ENCODE measurements at places on chromosomes 2 and 18.

GRCh38 chr2:83944191-83944590 lies 514.9 kb downstream of the SUCLG1 start:
- DNase-seq = no peak

DNA sequence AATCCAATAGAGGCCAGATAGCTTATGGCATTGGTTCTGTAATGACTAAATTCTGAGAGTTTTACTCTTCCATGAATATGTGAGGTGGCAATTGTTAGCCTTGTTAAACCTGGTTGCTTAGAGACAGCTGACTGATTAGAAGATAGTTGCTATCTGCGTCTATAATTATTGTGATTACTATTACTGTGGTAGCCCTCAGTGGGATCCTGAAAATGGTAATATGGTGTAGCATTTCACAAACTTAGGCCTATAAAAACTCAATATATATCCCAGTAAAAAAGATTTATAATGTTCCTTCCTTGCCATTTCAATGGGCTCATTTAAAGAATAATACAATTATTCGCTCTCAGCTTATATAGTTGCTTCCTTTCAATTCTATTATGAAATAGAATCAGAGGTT lies 405.8 kb upstream of the CDH2 start:
- no peak for DNase-seq

DNA sequence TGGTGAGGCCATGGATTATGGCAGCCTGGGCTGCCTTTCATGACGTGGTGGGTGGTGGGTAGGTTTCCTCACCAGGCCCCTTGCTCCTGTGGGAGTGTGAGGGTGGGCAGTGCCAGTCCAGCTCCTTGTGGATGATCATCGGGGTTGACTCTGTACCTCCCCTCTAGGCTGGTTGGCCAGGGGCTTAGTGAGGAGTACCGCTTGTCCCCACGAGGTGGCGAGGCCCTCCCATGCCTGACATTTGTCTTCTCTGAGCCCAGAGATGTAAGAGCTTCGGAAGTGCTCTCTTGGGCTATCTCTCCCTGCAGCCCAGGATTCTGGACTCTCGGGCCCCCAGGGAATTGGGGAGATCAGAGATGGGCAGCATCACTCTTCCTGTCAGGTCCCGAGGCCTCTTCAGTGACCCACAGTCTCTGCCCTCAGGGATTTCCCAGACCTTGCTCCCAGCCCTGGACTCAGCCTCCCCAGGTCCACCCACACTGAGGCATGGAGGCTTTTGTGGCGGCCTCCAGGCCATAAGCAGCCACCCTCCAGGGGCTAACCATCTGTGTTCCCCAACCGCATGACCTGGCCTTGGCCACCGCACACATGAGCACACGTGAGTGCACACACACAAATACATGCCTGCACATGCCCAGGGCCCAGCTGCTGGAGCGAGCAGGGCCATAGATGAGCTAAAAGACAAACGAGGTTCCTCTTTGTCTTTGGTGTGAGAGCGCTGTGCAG lies 6.5 kb downstream of the SPR start:
- DNase-seq = peak; percentile 56

DNA sequence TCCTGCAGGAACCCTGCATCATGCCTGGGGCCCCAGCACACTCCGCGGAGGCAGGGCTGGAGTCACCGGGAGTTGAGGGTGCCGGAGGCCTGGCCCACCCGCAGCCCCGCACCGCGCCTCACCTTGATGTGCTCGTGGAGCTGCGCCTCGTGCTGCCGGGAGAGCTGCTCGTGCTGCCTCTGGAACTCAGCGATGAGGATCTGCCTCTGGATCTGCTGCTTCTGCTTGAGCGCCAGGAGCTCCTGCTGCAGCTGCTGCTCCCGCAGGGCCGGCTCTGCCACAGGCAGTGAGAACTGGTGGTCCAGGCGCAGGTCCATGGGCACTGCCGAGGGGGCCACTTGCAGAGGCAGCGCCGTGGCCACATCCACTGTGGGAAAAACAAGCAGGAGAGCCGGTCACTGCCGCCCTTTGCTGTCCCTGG lies 211.1 kb downstream of the HDAC4 start:
- no peak for DNase-seq

- no peak for DNase-seq
Measured at GRCh38 chr2:181760521-181760920, 80.2 kb upstream of the NEUROD1 start.

- DNase-seq = no peak
Measured at GRCh38 chr2:150802635-150803034, 315.2 kb upstream of the RND3 start.

- DNase-seq = no peak
Measured at GRCh38 chr2:128506534-128506933, 187.9 kb upstream of the HS6ST1 start.

- peak; percentile 33 for DNase-seq
Measured at GRCh38 chr2:204967199-204967960, 422.1 kb downstream of the PARD3B start.

- DNase-seq = no peak
Measured at GRCh38 chr2:9815076-9815475, 28.2 kb upstream of the TAF1B start.

DNA sequence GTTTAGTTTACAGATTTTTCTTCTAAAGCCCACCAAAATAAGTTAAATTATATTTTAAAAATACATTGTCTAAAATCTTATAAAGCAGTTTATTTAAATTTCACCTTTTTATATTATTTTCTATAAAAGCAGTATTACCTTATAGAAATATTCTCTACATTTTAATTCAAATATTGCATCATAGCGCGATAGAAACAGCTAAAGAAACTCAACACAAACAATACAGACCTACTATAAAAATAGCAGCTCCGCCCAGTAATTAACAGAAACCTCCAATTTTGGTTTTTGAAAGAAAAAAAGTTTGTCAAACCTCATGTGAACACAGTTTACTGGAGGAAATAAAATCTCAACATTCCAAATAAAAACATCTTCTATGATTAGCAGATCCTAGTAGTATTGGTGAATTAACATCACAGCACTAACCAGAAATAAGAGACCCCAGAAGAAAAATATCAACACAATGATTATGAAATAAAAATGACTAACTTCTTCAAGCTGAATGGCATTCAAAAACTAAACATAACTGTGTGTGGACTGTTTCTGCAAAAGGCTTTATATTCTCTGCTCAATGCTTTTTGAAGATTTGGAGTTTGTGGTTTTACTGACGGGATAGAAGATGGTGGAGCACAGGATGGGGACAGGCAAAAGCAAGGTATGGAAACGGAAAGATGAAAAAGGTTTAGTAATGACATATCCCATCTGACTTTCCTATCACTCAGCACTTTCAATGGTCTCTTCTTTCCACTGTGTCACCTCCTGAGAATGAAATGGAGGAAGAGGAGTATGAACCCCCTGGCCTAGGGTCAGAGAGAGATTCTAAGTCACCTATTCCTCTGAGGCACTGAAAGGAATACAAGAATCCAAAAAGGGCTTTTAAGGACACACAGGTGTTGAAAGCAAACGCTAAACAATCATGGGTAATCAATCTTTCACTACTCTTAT lies 17.5 kb downstream of the MAP4K3 start:
- no peak for DNase-seq

- DNase-seq = no peak
Measured at GRCh38 chr2:40457837-40458236, 5.9 kb upstream of the SLC8A1 start.

GRCh38 chr2:77519888-77520506 lies 2.2 kb downstream of the LRRTM4 start:
- DNase-seq = no peak

- no peak for DNase-seq
Measured at GRCh38 chr18:79241755-79242154, 154.0 kb upstream of the NFATC1 start.

DNA sequence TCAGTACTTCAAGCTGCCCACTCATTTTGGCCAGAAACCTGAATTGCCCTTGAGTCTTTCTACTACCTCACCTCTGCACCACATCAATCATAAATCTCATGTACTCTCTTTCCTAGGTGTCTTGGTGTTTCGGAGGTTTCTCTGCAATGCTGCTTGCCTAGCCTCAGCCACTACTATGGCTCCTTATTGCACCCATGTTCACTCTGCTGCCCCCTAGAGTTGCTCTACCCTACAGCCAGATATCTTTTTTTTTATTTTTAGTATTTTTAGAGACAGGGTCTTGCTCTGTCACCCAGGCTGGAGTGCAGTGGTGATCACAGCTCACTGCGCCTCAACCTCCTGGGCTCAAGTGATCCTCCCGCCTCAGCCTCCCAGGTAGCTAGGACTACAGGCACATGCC lies 413.0 kb downstream of the PTPRM start:
- DNase-seq = no peak

DNA sequence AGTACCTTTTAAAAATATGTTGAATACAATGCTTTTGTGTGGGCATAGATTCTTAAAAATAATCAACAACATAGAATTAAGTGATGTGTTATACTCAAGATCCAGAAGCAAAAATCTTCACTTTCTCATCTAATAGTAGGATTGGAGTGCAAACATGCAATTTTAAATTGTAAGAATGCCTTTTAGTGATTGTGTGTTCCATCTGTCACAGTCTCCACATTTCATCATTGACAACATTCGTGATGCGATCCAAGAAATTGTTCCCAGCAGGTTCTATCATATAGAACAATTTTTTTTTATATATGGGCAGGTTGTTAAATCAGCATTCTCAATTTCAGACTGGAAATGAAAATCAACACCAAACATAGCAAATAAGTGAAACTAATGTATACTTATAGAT lies 1671.8 kb upstream of the SLC39A10 start:
- DNase-seq = no peak

DNA sequence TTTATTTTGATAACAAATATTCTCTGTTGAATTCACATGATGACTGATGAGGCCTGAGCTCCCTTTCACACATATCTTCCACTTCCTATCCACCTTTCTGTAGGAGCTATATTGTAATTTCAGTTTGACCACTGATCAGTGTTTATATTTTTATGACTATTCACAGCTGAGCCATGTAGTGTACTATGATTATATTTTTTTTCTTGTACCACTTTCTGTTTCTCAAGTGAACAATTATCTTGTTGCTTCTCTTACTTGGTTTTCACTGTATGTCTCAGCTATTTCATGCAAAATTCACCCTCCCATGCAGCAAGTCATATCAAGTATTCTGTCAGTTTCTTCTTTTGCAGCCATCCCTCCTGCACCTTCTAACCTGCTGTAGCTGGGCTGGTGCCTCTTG lies 78.4 kb downstream of the TMEM247 start:
- DNase-seq = no peak

DNA sequence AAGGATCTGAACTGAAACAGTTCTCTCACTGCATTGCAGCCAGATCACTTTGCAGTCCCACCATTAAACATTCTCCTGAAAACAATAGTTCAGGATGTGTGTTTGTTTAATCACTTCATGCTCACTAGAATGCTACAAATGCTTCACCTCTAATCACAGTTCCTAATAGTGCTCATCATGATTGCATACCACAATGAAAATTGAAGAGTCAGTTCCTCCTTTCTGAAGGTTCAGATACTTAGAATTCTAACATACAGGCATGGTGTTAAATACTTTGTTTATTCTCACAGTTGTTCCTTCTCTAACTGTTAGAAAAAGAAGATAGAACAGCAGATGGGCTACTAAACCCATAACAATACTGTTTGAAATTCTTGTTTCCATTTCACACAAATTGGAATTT lies 622.3 kb upstream of the ACVR2A start:
- DNase-seq = no peak

DNA sequence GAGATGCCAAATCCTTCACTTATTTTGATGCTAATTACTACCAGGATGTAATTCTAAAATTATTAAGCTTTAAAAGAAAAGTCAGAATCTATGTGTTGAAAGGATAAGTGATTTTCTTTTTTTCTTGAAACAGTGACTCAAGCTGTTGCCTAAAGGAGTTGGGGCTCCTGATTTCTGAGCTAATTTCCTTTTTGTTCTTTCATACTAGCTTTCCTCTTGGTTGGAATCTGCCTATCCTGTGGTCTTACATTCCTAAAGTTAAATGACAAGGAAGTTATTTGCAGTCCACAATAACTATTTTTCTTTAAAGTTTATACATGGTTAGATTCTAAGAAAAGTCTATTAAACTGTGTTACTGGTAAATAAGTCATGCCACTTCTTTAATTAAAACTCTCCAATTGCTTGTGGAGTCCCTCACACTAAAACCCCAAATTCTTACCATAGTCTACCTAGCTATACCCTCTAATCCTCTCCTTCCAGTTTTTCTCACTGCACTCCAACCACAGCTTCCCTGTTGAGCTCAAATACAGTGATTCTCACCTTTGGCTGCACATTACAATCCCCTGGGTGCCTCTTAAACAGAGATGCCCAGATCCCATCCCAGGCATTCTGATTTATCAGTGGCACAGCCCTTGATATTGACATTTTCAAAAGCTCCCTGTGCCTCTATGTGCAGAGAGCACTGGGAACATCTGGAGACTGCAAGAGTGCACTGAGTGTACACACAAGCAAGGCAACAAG lies 63.3 kb upstream of the EFEMP1 start:
- DNase-seq = no peak

GRCh38 chr18:8529609-8530008 lies 79.6 kb upstream of the RAB12 start:
- DNase-seq = no peak

GRCh38 chr18:54806526-54806925 lies 21.8 kb upstream of the RAB27B start:
- DNase-seq = no peak

GRCh38 chr2:223835701-223836532 lies 1.5 kb downstream of the AP1S3 start:
- peak; percentile 54 for DNase-seq

- DNase-seq = no peak
Measured at GRCh38 chr2:240832921-240833494, 13.0 kb upstream of the KIF1A start.

GRCh38 chr2:119608553-119608952 lies 64.3 kb downstream of the CFAP221 start:
- no peak for DNase-seq

- no peak for DNase-seq
Measured at GRCh38 chr18:29154758-29155725, 978.1 kb upstream of the CDH2 start.

DNA sequence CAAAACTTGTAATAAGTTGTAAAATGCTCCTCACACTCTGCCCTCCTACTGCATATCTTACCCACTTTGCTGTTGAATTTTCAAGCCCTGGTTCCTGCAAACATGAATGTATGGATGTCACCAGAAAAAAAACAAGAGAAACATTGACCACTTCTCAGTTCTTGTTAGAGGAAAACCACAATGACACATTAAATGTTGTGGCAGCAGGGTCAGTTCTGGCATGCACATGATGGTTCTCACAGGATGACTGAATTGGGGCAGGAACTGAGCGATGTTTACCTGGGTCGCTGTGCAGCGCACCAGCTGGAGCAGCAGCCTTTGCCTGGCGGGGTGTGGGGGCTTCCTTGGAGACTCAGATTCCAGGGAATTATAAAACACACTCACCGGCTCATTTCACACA lies 14.0 kb upstream of the PRKCE start:
- DNase-seq = no peak

DNA sequence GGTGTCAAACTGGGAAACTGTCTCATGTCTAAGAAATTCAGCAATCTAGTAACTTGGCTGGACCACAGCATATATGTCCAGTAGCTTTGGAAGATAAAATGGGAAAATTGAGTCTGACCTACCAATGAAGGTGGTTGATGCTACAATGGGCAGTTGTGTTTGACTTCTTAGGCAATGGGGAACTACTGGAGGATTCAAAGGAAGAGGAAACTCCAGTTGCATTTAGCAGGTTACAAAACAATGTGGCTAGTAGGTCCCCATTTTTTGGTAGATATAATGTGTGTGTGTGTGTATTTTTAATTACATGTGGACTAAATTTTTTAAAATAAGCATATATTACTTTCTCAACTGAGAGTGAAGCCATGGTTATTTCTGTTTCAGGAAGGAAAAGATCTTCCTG lies 427.7 kb downstream of the NBAS start:
- no peak for DNase-seq

Data from CD4-positive, alpha-beta T cell (primary cell).